ENCODE measurements at places on chromosomes 16 and 17. TPM values are rescaled to one million over a fixed set of nuclear protein-coding genes. Genes with fewer than 3 reads are reported as not detected.

Gene ZNF785
- 2.6 TPM for total RNA-seq

Gene ABCC11
- 0.52 TPM for total RNA-seq

Gene SRP68
- 34.7 TPM for total RNA-seq

Gene ACSM2A
- total RNA-seq = not detected

Gene HIC1
- total RNA-seq = 16.4 TPM

Gene HOXB7
- total RNA-seq = 0.10 TPM

Gene CCT6B
- total RNA-seq = 2.8 TPM

Gene HOXB5
- total RNA-seq = not detected

Gene ASGR2
- total RNA-seq = 12.9 TPM

Gene P2RX1
- total RNA-seq = 31.6 TPM

Gene SGCA
- not detected for total RNA-seq

Gene SPATA32
- 0.10 TPM for total RNA-seq

Gene FBXW10B
- total RNA-seq = 0.21 TPM

Gene MIEF2
- 5.9 TPM for total RNA-seq

Gene SECTM1
- 49.5 TPM for total RNA-seq

Gene ZNF19
- 2.6 TPM for total RNA-seq

Gene RPH3AL
- total RNA-seq = 1.5 TPM

Gene TMED6
- 1.0 TPM for total RNA-seq

Gene MPDU1
- 48.0 TPM for total RNA-seq

Gene NECAB2
- total RNA-seq = not detected

Gene SLC38A8
- total RNA-seq = not detected

Gene DDX52
- total RNA-seq = 30.0 TPM

Gene CDH8
- not detected for total RNA-seq

Gene KREMEN2
- not detected for total RNA-seq

Gene DOC2A
- total RNA-seq = not detected

Gene TSPOAP1
- 22.4 TPM for total RNA-seq

Gene KRTAP2-2
- not detected for total RNA-seq

Gene RPL23
- 1,618 TPM for total RNA-seq

Gene CWC25
- total RNA-seq = 30.0 TPM

Gene CA7
- not detected for total RNA-seq

Gene RNF222
- total RNA-seq = 0.73 TPM

Gene HYDIN
- total RNA-seq = 0.21 TPM

Gene GP2
- total RNA-seq = not detected

Gene SPEM2
- total RNA-seq = not detected

Gene HOXB2
- 7.6 TPM for total RNA-seq

Gene CDH3
- total RNA-seq = 0.10 TPM

Gene PLCG2
- total RNA-seq = 31.9 TPM

Gene LCAT
- total RNA-seq = 0.84 TPM

Gene SP2
- 2.5 TPM for total RNA-seq

Gene CCL15
- not detected for total RNA-seq

Gene PIGQ
- 8.5 TPM for total RNA-seq

Gene KRT33A
- not detected for total RNA-seq

Gene CEP112
- 3.3 TPM for total RNA-seq

Gene CTRB2
- total RNA-seq = not detected

Gene ESRP2
- total RNA-seq = 0.10 TPM

Gene HSD17B1
- total RNA-seq = 0.31 TPM

Data from mononuclear cell (primary cell).